Activated CD4-positive, alpha-beta T cell treated with anti-CD3 and anti-CD28 coated beads for 24 hours (primary cell): ENCODE measurements at places on chromosomes 4 and X.

- DNase-seq = no peak
Observed at GRCh38 chrX:103608306-103608963, 672 bp downstream of the TCEAL3 start.

- DNase-seq = no peak
Observed at GRCh38 chr4:187064033-187064432, 340.4 kb upstream of the FAT1 start.

- DNase-seq = no peak
Observed at GRCh38 chr4:112881842-112882241, 167.6 kb upstream of the ANK2 start.

DNA sequence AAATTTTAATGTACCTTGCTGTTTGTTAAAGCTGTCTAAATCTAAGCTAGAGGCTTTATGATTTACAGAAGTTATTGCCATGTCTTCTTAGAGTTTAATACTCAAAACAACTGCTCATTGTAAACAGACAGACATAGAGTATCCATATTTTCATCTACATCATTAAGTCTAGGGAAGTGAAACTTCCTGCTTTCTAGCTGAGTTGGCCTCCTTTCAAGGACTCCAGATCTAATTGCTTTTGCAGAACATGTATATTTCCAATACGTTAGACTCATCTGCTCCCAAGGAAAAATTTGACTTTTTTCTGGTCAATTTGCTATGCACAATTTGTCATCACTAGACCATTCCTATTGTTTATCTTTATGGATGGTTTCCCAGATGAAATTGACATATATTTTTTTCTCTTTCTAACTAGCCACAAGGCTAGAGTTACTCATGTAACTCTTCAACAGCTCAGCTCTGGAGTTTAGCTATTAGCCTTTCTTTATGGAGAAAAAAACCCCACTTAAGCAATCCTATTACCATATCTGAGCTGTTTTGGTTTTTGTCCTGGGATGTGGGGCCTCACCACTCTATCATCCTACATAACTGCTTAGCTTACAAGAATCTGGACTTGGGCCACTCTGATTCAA lies 122.9 kb downstream of the PPA2 start:
- DNase-seq = no peak

- DNase-seq = no peak
Observed at GRCh38 chrX:55867181-55867651, 149.7 kb downstream of the RRAGB start.

DNA sequence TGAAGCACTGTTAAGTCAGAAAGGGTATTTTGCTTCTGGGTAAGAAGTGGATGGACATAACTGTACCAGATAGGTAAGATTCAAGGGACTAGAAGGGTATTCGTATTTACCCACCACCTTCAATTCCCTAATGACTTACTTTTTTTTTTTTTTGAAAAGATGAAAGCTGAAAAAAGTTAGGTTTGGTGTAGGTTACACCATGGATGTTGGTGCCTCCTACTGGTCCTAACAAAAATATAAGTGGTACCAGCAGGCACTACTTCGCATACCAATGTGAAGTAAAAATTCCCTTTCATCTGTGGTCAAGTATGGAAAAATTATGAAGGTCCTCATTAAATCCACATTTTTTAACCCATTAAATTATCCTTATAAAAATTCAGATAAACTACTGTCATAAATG lies 7.2 kb downstream of the ANKRD17 start:
- no peak for DNase-seq

GRCh38 chr4:184016759-184017668 lies 111.9 kb downstream of the STOX2 start:
- no peak for DNase-seq

DNA sequence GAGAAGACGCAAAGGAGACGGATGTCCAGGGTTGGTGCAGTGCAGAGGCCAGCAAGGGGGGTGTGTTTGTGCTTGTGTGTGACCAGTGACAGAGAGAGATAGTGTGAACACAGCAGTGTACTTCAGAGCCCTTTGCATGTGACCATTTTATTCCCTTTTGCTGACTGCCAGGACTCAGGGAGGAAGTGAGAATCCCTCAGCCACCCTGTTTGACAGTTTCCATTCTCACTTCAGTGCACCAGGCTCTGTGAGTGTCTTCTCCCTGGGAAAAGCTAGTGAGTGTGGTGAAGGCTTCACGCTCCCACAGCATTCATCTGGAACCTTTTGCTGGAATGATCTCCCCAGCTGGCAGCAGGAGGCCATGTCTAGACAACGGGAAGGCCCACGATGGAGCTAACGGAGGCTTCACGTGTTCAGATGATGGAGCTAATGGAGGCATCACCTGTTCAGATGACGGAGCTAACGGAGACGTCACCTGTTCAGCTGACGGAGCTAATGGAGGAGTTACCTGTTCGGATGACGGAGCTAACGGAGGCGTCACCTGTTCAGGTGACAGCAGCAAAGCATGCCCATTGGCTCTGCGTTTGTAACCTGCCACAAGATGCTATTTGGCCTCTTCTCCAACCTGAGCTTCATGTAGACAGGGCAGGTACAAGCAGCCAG lies 195.4 kb downstream of the AFAP1 start:
- DNase-seq = no peak
